NCI-H2081 (cell line): ENCODE measurements at places on chromosomes 6 and 20.

- DNase-seq: peak; percentile 33
Observed at GRCh38 chr20:57266291-57267157, at the start of gene BMP7. TSS of gene BMP7 (minus strand) at chr20:57266641. CDS start at chr20:57266122, 519 bp downstream.

DNA sequence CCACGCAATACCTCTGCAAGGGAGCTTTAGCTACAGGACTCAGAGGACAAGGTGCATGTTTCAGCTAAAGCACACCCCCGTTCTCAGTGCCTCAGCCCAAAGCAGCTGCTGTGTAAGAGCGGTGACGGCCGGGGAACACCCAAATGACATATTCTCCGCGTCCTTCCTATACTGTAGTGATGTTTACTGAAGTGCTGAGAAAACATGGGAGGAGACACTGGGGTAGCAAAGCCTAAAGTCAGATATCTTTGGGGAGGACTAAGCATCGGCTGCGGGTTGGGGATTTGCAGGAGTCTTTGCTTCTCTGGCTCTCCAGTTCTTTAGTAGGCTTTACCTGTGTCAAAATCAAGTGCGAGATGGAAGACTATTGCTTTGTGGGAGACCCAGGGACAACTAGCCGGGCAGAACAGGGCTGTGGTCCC, 1.7 kb downstream of the SLC22A23 start:
- DNase-seq: no peak

GRCh38 chr20:51697096-51697826, 70.9 kb downstream of the ATP9A start:
- peak; percentile 54 for DNase-seq

GRCh38 chr20:57662456-57663240, 42.4 kb upstream of the ZBP1 start:
- no peak for DNase-seq

DNA sequence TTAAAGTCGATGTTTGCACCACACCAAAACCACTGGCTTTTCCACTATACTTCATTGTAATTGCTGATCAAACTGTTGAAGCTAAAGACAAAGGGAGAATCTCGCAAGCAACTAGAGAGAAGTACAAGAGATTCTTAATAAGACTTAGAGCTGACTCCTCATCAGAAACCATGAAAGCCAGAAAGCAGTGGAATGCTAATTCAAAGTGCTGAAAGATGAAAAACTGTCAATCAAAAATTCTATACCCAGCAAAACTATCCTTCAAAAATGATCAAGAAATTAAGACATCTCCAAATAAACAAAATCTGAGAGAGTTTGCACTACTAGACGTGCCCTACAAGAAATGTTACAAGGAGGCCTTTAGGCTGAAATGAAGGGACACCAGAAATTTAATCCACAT, 52.6 kb downstream of the CD83 start:
- DNase-seq: no peak

DNA sequence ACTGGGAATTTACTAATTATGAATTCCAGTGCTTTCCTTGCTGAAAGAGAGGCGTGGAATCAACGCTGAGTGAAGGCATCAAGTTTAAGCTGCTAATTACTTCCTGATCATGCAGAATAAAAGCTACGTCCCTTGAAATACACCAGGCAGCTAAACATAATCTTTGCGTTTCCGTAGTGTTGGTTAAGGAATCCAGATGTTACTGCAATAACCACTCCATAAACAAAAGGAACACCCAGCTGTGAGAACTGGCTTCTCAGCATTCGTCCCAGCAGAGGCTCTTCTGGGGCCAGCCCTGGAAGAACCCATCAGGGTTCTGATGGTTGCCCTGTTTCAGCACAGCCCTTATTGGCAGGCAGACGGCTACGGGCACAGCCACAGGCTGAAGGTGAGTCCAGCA, 111.4 kb downstream of the CDH26 start:
- no peak for DNase-seq

DNA sequence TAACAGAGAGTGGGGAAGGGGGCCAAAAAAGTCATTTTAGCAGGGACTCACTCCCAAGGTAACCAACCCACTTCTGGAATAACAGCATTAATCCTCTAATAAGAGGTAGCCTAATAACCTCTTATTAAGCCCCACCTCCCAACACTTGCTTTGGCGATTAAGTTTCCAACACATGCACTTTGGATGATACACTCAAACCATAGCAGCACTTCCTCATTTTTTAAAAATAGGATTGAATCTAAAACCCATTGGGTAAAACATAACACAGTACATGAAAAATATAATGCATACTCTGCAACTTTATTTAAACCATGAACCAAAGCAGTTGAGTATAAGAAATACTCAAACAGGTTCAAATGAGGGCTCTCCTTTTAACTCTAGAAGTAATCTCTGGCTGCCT, 318.3 kb downstream of the HACE1 start:
- no peak for DNase-seq

DNA sequence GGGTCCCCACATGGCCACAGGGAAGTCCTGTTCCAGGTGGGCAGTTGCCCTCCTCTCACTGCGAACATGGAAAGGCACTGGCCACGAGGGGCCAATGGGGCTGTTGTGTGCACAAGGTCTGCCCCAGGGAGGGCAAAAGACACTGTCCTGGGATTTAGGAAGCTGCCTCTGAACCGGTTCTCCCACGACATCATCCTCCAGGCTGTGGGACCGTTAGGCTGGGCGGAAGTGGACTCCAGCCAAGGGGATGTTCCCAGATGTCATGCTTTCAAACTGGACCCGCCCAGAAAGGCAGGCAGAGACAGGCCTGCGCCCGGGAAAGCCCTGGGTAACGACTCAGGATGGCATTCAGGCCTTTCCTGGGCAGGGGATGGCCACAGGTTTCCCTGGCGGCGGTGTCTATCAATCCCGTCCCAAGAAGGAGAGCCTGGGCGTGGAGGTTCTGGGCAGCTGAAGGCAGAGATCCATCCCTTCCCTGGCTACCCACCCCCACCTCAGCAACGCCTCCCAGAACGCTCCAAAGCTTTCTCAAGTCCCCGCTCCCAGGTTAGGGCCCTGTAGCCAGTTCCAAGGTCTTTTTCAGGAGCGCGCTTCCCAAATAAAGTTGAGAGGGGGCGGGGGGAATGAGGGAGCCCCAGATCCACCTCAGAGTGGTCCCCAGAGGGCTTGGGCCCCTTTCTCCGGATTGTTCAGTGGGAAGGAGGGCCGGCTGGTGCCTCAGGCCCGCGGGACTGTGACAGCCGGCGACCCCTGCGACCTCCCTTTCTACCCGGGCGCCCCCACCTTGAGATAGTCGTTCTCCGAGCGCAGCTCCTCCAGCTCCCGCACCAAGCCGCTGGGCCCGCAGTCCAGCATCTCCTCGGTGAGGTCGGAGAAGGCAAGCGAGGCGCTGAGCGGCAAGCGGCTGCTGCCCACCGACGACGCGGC, 13.8 kb upstream of the TLDC2 start:
- DNase-seq: peak; percentile 81
